ENCODE measurements at places on chromosomes 12 and 14.

DNA sequence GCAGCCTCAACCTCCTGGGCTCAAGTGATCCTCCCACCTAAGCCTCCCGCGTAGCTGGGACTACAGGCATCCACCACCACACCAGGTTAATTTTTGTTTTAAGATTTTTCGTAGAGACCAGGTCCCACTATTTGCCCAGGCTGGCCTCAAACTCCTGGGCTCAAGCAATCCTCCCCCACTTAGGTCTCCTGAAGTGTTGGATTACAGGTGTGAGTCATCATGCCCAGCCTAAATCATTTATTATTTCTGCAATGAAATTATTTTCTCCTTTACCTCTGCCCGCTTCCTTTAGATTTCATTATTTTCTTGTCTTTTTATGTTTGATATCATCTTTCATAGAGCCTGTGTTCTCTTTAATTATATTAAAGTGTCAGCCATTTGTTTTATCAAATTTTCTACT is 165.2 kb upstream of the OTX2 start:
- H3K27me3 ChIP-seq, result no peaks in the 10 kb centered on the region
- H3K27ac ChIP-seq, result no peak overlapping the region
- no peak overlapping the region for H3K4me3 ChIP-seq
- H3K4me1 ChIP-seq, result no peaks in the 10 kb centered on the region
- no peak for DNase-seq

- peak overlapping the region; percentile 93 for H3K4me3 ChIP-seq
- DNase-seq, result no peak
- H3K27me3 ChIP-seq, result no peaks in the 10 kb centered on the region
- peak overlapping the region; percentile 98 for H3K27ac ChIP-seq
Observed at GRCh38 chr12:6336889-6337853, 4.7 kb downstream of the TNFRSF1A start.

DNA sequence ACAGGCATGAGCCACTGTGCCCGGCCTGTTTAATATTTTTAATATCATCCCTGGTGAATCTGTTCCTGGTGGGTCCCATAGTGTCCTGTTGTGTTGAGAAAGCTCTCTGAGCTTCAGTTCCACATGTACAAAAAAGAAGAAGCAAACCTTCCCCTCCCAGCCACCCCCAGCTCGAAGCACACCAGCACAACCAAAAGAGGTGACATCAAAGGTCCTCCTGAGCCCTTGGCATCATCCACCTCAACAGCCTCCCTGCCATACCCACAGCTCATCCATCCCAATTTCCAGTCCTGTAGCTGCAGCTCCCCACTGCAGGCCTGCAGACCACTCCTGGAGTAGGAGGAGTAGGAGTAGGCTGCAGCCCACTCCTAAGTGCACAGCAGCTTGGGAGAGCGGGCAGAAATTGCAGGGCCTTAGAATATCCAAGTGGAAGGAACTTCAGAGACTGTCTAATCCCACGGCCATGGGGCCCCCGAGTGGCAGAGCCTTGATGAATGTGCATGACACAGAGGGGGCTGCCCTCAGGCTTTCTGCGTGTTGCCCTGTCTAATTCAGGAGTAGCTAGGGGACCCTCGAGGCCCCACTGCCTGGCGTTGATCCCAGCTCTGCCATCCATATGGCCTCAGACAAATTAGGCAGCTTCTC is 36.7 kb upstream of the CD9 start:
- H3K27me3 ChIP-seq, result no peaks in the 10 kb centered on the region
- no peak overlapping the region for H3K27ac ChIP-seq
- H3K36me3 ChIP-seq, result no peaks in the 10 kb centered on the region
- peaks cover 9% of the 10 kb centered on the region for H3K4me1 ChIP-seq
- H3K4me3 ChIP-seq, result no peak overlapping the region

DNA sequence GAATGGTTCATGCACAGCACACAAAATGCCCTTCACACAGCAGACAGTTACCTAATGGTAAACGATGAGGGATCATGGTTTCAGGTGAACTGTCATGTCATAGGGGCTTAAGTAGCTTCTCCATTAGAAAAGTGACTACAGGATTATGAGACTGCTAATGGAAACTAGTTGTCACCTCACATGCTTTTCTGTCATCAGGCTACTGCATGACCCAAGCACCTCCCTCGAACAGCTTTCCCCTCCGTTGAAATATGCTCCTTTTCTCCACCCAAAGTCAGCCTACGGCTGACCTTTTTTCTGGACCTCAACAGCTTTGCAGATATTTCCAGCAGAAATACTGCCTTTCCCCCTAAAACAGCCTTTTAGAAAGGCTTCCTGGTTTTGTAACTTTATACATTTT is 467.3 kb downstream of the EGLN3 start:
- H3K27ac ChIP-seq, result no peak overlapping the region
- H3K36me3 ChIP-seq, result no peaks in the 10 kb centered on the region
- H3K4me3 ChIP-seq, result no peak overlapping the region
- no peaks in the 10 kb centered on the region for H3K4me1 ChIP-seq
- no peaks in the 10 kb centered on the region for H3K27me3 ChIP-seq
- DNase-seq, result no peak

DNA sequence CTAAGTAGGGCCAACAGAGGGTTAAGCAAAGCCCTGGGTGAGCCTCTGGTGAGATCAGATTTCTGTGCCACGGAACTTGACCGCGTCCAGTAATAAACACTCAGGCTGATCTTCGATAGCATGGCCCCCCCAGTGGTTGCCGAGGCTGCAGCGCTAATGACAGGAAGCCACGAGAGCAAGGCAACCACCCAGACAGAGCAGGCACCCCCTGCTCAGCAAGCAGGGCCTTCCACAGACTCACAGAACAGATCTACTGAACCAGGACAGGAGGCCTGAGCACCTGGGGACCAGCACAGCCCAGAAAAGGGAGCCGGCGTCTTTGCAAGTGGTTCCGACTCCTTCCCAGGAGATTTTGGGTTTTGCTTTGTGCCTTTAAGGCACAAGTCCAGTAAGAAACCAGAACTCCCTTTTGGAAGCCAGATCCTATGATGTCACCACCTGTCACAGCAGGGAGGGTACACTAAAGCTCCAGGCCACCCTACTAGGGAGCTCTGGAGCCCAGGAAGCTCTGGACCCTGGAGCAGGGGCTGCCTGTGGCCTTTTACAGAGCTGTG is 42.3 kb downstream of the BCL11B start:
- H3K4me1 ChIP-seq, result no peaks in the 10 kb centered on the region
- no peaks in the 10 kb centered on the region for H3K27me3 ChIP-seq
- DNase-seq, result no peak
- peak overlapping the region; percentile 28 for H3K27ac ChIP-seq
- H3K36me3 ChIP-seq, result no peaks in the 10 kb centered on the region

DNA sequence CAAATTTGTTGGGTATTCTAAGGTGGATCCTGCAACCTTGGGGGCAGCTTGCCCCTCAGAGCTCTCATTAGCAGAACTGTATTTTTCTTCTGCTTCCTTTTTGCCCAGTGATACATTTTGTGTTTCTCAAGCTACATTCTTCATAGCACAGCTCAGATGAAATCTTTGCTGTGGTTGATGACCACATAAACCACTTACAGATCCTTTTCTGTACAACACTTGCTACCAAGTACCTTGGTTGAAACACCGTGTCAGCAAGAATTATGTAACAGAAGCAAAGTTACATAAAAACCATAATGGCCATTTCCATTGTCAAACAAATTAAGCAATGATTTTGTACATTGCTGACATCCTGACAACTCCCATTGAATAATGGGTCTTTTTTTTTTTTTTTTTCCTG is 9.7 kb upstream of the PLBD1 start:
- no peaks in the 10 kb centered on the region for H3K4me1 ChIP-seq
- no peaks in the 10 kb centered on the region for H3K36me3 ChIP-seq
- DNase-seq, result no peak
- H3K4me3 ChIP-seq, result no peak overlapping the region
- H3K27me3 ChIP-seq, result no peaks in the 10 kb centered on the region
- H3K27ac ChIP-seq, result no peak overlapping the region

DNA sequence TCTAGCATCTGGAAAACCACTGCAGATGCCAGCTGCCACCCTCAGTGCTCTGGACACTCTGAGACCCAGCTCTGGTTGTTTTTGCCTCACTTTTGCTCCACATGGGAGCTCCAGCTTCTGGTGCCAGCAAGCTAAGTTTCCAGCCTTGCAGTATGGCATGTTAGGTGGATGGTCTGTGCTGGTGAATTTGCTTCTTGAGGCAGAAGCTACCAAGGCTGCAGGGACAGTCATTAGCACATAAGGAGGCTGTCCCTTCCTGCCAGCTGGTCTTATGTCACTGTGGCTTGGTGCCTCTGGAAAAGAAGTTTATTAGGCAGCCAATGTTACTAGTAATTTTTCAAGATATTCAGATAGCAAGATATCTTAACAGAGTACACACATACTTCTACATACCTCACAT is 64.2 kb upstream of the CSRP2 start:
- H3K4me3 ChIP-seq, result no peak overlapping the region
- no peak overlapping the region for H3K27ac ChIP-seq
- no peaks in the 10 kb centered on the region for H3K27me3 ChIP-seq
- no peaks in the 10 kb centered on the region for H3K4me1 ChIP-seq
- DNase-seq, result no peak
- no peaks in the 10 kb centered on the region for H3K36me3 ChIP-seq

DNA sequence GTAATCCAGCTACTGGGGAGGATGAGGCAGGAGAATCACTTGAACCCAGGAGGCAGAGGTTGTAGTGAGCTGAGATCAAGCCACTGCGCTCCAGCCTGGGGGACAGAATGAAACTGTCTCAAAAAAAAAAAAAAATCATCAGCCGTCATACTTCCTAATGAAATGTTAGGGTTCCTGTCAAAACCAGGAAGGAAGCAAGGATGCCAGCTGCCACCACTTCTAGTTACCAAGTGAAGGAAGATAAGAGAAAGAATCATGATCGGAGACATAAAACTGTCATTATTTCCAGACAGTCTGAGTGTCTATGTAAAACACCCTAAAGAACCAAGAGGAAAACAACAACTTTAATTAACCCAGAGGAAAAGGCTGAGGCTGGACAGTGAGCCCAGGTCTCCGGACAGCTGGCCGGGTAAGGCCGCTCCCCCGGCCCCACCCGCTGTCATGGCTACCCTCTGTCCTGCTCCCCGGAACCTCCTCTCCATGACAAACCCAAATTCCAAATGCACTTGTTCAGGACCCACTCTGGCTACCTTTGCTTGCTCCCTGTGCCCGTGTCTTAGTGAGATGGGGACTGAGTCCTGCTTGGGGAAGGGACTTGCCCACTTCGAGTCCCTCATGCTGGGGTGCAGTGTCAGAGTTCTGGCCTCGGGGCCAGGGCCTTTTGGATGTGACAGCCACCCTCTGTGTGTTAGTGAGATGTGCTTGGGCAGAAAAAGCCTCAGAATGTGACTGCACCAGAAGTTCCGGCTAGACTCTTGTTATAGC is 29.0 kb downstream of the SLC6A12 start:
- H3K36me3 ChIP-seq, result no peaks in the 10 kb centered on the region
- DNase-seq, result no peak
- H3K4me3 ChIP-seq, result no peak overlapping the region
- no peaks in the 10 kb centered on the region for H3K27me3 ChIP-seq
- no peaks in the 10 kb centered on the region for H3K4me1 ChIP-seq

GRCh38 chr12:21823581-21823980 is 49.1 kb upstream of the KCNJ8 start:
- H3K36me3 ChIP-seq, result no peaks in the 10 kb centered on the region
- peak; percentile 9 for DNase-seq
- H3K27me3 ChIP-seq, result no peaks in the 10 kb centered on the region
- H3K27ac ChIP-seq, result peak overlapping the region; percentile 10
- H3K4me1 ChIP-seq, result no peaks in the 10 kb centered on the region

- no peak overlapping the region for H3K4me3 ChIP-seq
- no peaks in the 10 kb centered on the region for H3K4me1 ChIP-seq
- no peak for DNase-seq
- H3K27me3 ChIP-seq, result peaks cover 16% of the 10 kb centered on the region
- no peak overlapping the region for H3K27ac ChIP-seq
Observed at GRCh38 chr14:28758885-28759652, 7.5 kb upstream of the FOXG1 start.

- H3K4me1 ChIP-seq, result no peaks in the 10 kb centered on the region
- H3K36me3 ChIP-seq, result no peaks in the 10 kb centered on the region
- DNase-seq, result no peak
- H3K27ac ChIP-seq, result no peak overlapping the region
Observed at GRCh38 chr14:58138714-58139482, 13.1 kb downstream of the ARMH4 start.

GRCh38 chr12:95634622-95635621 is 83.6 kb upstream of the USP44 start:
- H3K27ac ChIP-seq, result no peak overlapping the region
- no peaks in the 10 kb centered on the region for H3K4me1 ChIP-seq
- H3K27me3 ChIP-seq, result no peaks in the 10 kb centered on the region
- no peak for DNase-seq
- H3K4me3 ChIP-seq, result no peak overlapping the region

- no peak for DNase-seq
- H3K36me3 ChIP-seq, result no peaks in the 10 kb centered on the region
- no peaks in the 10 kb centered on the region for H3K4me1 ChIP-seq
- H3K27ac ChIP-seq, result no peak overlapping the region
Observed at GRCh38 chr14:49250109-49250508, 336.1 kb downstream of the RPS29 start.

DNA sequence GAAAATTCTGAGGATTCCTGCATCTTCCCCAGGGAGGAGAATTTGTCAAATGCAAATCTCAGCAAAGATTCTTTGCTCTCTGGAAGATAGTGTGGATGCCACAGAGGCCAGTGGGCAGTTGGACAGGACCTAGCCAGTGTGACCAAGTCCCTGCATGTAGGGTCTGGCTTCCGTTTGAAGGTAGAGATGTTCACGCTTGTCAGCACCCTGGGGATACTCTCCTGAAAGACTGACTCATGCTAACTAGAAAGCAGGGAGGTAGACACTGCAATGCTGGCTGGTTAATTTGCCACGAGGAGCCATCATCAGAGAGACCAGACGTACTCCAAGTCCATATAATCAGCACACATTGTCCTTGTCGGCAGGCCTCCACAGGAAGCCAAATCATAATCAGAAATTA is 130.1 kb downstream of the SAMD4A start:
- no peaks in the 10 kb centered on the region for H3K27me3 ChIP-seq
- H3K4me3 ChIP-seq, result no peak overlapping the region
- H3K27ac ChIP-seq, result peak overlapping the region; percentile 77
- DNase-seq, result no peak
- H3K36me3 ChIP-seq, result peaks cover under 1% of the 10 kb centered on the region

GRCh38 chr14:22276913-22277816 is 311.9 kb downstream of the DAD1 start:
- H3K36me3 ChIP-seq, result no peaks in the 10 kb centered on the region
- no peaks in the 10 kb centered on the region for H3K27me3 ChIP-seq
- no peak overlapping the region for H3K27ac ChIP-seq
- no peak for DNase-seq
- no peak overlapping the region for H3K4me3 ChIP-seq

DNA sequence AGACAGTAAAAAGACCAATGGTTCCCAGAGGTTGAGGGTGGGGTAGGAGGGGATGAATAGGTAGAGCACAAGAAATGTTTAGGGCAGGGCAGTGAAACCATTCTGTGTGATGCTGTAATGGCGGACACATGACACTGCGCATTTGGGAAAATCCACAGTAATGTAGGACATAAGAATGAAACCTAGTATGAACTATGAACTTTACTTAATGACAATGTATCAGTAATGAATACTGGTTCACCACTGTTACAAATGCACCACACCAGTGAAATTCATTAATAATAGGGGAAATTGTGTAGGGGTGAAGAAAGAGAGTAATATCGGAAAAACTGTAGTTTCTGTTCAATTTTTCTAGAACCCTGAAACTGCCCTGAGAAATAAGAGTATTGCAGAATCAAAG is 5.6 kb downstream of the ERH start:
- DNase-seq, result no peak
- H3K36me3 ChIP-seq, result peaks cover 26% of the 10 kb centered on the region
- peaks cover 3% of the 10 kb centered on the region for H3K4me1 ChIP-seq
- no peaks in the 10 kb centered on the region for H3K27me3 ChIP-seq
- H3K27ac ChIP-seq, result no peak overlapping the region
- no peak overlapping the region for H3K4me3 ChIP-seq

- H3K27me3 ChIP-seq, result no peaks in the 10 kb centered on the region
- no peak overlapping the region for H3K27ac ChIP-seq
- no peak for DNase-seq
- H3K36me3 ChIP-seq, result no peaks in the 10 kb centered on the region
Observed at GRCh38 chr14:84390010-84390409, 1139.9 kb upstream of the FLRT2 start.
